ENCODE measurements at places on chromosomes 3 and 15.

GRCh38 chr15:90873488-90873997 lies 5.2 kb downstream of the FURIN start:
- no peak for DNase-seq

- DNase-seq: no peak
Measured at GRCh38 chr3:72234391-72234790, 449.4 kb upstream of the PROK2 start.

DNA sequence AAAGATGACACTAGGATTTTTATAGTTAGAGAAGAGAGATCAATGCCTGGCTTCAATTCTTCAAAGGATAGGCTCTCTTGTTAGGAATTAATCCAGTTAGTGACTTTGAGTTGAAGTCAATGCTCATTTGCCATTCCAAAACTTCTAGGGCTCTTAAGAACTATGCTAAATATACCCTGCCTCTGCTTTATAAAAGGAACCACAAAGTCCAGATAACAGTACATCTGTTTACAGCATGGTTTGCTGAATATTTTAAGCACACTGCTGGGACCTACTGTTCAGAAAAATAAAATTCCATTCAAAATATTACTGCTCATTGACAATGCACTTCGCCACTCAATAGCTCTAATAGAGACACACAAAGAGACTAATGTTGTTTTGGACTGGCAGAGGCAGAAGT lies 786.6 kb upstream of the DPPA4 start:
- no peak for DNase-seq

DNA sequence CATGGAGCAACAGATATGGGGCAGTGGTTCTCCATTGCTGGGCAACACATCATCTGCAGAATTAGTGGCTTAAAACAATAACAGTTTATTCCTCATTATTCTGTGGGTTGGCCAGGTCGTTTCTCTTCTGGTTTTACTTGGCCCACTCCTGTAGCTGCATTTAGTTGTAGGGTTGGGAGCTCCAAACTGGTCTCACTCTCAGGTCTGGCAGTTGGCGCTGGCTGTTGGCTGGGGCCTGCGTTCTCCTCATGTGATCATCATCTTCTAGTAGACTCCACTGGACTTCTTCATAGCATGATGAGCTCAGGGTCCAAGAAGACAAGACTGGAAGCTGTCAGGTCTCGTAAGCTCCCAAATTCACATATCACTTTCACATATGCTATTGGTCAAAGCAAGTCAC lies 91.9 kb downstream of the EPHB1 start:
- DNase-seq: no peak

DNA sequence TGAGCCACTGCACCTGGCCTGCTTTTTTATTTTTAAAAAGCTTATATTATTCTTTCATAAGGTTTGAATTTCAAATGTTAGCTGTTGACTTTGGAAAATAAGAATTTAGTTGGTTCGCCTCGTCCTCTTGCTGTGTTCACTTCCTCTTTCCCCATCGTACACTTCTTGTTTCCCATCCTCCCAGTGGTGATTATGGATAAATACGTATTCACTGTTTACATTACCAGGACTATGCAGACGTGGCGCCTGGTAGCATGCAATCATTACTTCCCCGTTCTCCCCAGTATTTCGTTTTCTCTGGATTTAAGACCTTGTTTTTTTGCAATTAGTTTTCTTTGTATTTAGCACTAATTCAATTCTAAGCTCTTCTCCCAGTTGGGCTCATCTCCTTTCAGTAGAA lies 70.1 kb downstream of the LMLN start:
- DNase-seq: no peak

DNA sequence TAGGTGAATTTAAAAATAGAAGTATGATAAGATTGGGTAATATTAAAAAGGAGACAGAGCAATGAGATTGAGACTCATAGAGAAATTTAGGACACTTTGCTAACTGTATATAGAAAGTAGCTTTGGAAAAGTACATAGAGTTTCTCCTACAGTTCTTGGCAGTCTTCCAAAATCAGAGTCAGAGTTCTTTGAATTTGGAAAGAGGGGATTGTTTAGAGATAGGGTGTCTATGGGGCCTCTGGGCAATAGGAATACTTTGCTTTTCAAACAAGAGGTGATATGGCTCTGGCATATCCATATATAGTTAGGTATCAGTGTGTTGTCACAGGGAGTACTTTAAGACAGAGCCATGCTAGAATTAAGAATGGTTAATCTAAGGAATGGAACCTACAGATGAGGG lies 477.1 kb upstream of the KCNMB2 start:
- no peak for DNase-seq
